ENCODE measurements at places on chromosomes 1 and 21.

- DNase-seq, result no peak
These were observed 20.5 kb upstream of the ZNF496 start for GRCh38 chr1:247352175-247352574.

GRCh38 chr1:19443326-19443725 is 42.0 kb downstream of the CAPZB start:
- DNase-seq, result no peak

GRCh38 chr1:8371372-8371991 is 53.6 kb downstream of the SLC45A1 start:
- no peak for DNase-seq

DNA sequence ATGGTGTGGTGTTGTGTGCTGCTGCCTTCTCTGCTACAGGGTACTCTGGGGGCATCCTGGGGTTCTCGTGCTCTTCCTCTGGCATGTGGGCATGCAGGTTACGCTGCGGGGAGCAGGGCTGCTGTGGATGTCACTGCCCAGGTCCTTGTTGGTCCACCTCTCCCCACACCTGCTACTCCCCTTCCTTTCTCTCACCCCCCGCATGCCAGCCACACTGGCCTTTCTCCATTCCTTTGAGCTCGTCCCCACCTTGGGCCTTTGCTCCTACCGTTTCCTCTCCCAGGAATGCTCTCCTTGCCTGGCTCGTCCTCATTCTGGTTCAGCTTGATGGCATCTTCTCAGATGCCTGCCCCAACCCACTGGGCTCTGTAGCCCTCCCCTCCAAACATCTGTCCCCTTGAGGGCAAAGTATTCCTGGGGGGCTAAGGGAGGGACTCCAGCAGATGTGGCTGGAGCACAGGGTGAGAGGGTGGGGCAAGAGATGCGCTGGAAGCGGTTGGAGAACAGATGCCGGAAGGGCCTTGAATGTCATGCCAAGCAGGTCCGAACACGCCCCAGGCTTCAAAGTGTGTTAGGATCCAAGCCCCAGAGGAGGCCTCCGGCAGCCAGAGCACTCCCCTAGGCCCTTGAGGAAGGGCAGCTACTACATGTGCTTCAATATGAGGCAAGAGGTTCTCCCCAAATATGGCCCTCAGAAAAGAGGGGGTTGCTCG is 23.4 kb downstream of the DMRTB1 start:
- DNase-seq, result no peak

- no peak for DNase-seq
These were observed 60.8 kb downstream of the BEND5 start for GRCh38 chr1:48715921-48716320.

GRCh38 chr1:88111816-88112215 is 572.3 kb upstream of the PKN2 start:
- no peak for DNase-seq

DNA sequence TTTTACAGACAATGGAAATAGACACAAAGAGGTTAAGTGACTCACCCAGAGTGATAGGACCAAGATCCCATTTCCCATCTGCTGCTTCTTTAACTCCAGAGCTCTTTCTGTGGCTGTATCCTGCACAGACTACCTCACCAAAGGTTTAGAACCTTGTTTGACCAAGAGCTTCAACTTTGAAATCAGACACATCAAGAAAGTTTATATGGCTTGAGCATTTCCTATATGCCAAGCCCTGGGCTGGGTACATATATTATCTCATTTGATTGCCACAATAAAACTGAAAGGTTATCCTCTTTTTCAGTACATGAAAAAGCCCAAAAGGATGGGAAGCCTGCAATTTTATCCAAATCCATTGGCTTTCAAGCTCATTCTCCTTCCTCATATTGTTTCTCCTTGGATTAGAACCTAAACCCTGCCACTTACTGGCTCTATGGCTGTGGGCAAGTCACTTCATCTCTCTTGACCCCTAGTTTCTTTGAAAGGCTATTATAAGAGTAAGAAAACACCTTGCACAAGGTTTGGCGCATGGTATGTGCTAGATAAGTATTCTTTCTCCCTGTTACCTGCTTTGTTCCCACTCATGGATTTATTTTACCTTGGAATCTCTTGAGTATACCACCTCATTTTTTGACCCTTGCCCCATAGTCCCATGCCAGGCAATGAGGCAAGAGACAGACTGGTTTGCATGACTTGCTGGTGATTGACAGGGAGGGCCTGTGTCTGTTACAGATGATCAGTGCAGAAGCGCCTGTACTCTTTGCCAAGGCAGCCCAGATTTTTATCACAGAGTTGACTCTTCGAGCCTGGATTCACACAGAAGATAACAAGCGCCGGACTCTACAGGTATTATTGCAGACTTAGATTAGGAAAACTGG is 34.5 kb upstream of the KCNQ4 start:
- no peak for DNase-seq

GRCh38 chr1:88877382-88877825 is 14.0 kb downstream of the GTF2B start:
- no peak for DNase-seq

GRCh38 chr1:202010180-202011015 is at the start of gene ELF3:
ELF3 (plus strand) TSS chr1:202010587; CDS start chr1:202011137, 550 bp downstream.
- DNase-seq, result no peak

DNA sequence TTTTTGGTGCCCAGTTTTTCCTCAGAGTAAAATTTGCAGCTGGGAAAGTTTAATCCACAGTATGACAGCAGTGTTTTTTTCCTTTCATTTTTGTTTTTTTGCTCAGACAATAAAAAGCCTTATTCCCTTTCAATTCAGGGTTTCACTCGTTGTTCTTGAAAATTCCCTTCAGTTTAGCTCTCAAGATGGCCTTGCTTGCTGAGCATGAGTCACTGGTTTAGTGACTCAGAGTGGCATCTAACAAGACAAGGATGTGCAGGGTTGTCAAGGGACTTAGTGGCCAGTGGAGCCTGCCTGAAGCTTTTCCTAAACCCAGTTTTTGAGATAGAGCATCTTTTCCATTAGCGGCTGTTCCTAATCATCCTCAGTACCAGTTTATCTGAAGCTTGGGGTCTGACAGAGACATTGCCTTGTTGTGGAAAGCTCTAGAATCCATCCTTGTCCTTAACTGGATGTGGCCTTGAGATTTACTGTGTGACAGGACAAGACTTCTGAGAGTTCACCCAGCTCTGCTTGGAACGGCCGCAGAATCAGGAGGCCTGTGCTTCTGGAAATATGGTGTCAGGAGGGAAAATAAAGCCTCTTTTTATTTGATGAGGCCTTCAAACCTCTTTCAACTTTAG is 48.4 kb upstream of the DNAJC6 start:
- DNase-seq, result no peak

GRCh38 chr1:117836069-117836468 is 93.4 kb downstream of the GDAP2 start:
- DNase-seq, result no peak

GRCh38 chr1:114902343-114902742 is 47.7 kb downstream of the SYCP1 start:
- DNase-seq, result no peak

DNA sequence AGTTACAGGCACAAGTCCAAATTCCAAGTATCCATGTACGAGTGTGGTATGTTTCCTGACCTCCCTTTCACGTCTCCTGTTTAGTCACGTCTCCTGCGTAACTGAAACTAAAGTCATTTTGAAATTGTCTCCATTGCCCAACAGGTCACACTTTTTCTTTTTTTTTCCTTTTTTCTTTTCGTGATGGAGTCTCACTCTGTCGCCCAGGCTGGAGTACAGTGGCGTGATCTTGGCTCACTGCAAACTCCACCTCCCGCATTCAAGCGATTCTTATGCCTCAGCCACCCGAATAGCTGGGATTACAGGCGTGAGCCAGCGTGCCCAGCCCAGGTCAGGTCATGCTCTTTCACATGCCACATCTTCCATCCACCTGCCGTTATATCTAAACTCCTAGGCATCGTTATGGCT is 38.2 kb downstream of the L1TD1 start:
- DNase-seq, result no peak

DNA sequence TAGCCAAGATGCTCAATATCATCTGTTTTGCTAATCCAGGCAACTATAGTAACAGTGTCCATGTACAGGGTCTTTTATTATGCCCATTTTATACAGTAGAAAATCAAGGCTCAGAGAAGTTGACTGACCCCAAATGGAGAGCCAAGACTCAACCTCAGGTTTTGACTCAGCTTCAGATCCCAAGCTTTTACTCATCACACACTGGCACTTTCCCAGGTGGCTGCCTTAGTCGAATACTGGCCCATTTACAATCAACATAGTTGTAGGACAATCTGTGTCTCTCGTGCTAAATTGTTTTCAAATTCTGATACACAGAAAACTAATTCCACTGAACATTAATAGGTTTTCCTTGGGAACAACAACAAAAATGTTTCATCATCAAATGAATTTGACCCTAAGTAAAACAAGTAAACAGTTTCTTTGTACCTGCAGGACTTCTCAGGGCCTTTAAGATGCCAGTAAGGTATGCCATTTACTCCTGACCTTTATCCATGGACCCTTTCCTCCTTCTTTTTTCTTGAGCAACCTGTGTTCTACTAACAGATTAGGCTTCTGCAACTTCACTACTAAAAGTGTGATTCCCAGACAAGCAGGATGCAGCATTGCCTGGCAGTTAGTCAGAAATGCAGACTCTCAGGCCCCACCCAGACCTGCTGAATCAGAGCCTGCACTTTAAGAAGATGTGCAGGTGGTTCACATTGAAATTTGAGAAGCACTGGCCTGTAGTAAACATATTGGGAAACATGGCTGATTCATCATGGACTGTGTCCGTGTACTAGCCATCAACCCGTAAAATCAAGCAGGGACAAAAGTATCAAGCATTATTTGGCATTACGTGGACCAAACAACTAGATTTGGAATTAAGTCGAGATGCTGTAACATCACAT is 128.8 kb downstream of the RRAGC start:
- DNase-seq, result no peak

GRCh38 chr1:216640100-216640499 is 83.1 kb downstream of the ESRRG start:
- no peak for DNase-seq

DNA sequence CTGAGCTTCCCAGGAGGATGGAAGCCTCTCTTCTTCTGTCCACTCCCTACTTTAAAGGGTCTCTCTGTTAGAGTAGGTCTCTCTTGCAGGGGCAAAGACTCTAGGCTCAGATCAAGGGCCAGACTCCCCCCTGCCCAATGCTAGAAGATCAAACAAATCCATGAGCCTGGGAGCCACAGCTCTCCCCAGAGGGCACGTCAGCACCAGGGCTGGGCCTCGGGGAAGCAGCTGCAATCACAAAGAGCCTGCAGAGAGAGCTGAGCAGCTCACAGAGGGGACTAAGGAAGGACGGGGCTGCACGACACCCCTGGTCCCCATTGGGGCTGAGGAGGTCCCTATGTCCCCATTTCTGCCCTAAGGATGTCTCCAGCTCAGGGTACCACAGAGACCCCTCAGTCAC is 3.9 kb downstream of the CNTN2 start:
- DNase-seq, result no peak

- no peak for DNase-seq
These were observed 97.0 kb upstream of the FGGY start for GRCh38 chr1:59199719-59200376.

- DNase-seq, result no peak
These were observed 172.4 kb downstream of the VPS13D start for GRCh38 chr1:12402159-12402673.
